ENCODE measurements at places on chromosomes 11 and 22.

DNA sequence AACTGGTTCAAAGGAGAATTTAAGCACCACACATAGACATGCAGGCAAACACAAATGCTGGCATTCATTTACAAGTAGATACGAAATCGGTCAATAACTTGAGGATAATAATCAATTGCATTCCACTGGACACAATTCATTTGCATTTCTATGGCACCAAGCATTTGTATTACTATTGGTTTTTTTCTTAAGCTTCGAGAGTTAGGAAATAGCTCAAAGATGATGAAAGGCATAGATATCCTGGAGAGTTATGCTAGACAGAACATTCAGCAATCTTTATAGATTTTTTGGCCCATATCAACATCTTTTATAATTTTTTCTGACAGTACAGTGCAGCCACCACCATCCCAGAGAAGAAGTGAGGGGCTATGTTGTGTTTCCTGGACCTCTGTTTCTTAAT lies 544.4 kb downstream of the MIAT start:
- no peak for DNase-seq

DNA sequence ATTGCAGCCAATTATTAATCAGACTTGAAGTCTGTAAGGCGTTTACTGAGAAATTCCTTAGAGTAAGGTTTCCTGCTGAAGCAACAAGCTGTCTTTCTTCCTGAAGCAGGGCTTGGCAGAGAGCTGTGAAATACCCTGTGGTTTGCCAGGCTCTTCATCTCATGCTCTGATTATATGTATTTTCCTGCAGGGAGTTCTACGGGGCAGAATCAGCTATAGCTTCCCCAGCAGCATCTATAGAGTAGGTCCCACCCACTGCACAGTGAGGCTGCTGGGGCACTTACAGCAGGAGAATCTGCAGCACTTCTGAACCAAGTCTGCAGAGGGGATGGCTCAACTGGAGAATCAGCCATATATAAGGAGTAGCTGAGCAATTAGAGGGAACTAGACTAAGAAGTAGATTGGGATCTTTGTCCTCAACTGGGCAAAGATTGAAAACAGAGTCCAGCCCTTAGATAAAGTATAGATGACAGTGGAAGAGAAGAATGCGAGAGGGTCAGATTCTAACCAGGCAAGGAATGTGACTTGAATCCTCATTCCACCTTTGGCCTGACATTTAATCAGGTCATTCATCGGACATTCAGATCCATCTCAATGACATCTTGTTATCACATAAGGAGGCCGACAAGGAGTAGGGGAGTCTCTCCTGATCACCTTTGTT lies 37.6 kb downstream of the CNTF start:
- no peak for DNase-seq

GRCh38 chr11:25350899-25351803 lies 854.3 kb downstream of the LUZP2 start:
- no peak for DNase-seq

- DNase-seq = no peak
Measured at GRCh38 chr11:100923555-100923954, 206.1 kb downstream of the PGR start.

DNA sequence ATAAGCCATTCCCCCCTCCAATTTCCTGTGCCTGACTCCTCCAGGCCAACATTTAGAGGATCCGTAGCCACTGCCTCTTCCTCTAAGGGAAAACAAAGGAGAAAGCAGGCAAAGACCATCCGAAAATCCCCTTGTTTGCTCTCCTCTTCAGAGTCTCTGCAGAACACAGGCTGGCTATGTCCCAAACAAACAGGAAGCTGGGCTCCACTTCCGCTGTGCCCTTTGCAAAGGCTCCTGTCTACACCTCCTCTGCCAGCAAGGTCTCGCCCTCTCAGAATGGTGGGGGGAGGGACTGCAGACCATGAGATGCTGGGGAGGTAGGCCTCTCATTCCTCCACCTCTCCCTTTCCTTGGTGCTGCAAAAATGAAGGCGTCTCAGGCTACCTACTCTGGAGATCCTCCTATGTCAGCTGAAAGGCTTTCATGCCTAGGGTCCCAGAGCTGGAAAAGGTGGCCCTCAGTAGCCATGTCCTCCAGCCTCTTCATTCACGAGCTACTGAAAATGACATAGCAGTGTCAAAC lies 596.2 kb downstream of the BUD13 start:
- no peak for DNase-seq

DNA sequence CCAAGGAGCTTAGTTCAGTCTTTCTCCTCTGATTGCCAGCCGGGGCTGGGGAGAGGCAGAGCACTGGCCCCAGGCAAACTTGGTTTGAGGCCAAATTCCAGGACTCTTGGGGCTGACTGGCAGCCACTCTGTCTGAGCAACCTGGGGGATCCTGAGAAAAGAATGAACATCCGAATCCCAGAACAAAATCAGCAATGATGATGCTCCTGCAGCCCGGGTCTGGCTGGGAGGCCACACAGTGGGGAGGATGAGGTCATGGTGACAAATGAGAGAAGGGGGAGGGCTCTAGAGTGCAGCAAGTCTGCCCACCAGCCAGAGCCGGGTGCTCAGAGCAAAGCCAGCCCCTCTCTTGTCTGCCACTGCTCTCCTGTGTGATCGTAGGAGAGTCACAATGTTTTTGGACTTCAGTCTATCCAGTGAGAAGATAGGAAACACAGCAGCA lies 71.8 kb upstream of the PAX6 start:
- no peak for DNase-seq

- no peak for DNase-seq
Measured at GRCh38 chr11:1257916-1258315, 35.0 kb downstream of the MUC5B start.

GRCh38 chr11:64078905-64079304 lies 43.2 kb downstream of the FLRT1 start:
- no peak for DNase-seq

- no peak for DNase-seq
Measured at GRCh38 chr11:75668451-75669297, at the start of gene MAP6. MAP6 (minus strand) TSS chr11:75669038; CDS start chr11:75668369, 669 bp downstream.

- DNase-seq = no peak
Measured at GRCh38 chr22:17167486-17167885, 8.4 kb upstream of the HDHD5 start.

- no peak for DNase-seq
Measured at GRCh38 chr11:34915136-34916014, 804 bp downstream of the APIP start.

GRCh38 chr11:61075891-61076290 lies 26.4 kb upstream of the CD5 start:
- no peak for DNase-seq

- no peak for DNase-seq
Measured at GRCh38 chr11:1496091-1496760, 9.6 kb upstream of the MOB2 start.

DNA sequence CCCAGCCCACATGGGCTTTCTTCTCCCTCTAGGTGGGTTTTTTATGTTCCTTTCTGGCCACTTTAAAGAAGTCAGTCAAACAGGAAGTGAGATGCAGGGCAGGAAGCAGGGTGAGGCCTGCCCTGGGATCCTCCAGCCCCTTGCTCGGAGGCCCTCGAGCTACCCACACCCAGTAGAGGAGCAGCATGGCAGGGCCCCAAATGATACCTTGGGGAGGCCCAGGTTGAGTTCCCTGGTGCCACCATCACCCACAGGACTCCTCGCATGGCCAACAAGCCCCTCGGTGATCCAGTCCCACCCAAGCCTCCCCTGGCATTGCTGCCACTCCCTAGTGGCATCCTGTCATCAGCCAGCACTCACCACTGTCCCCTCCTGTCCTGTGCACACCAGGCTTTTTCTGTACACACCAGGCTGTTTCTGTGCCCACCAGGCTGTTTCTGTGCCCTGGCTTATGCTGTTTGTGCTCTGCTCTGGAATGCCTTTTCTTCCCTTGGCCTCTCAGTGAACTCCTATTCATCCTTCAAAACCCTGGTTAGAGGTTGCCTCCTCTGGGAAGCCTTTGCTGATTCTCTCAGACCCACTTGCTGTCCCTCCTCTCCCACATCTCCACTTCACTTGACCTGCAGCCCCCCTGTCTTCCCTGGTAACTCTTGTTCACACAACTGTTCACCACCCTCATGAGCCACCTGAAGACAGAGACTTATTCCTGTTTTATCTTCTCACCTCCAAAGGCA lies 3.1 kb upstream of the PTGDR2 start:
- DNase-seq = no peak

DNA sequence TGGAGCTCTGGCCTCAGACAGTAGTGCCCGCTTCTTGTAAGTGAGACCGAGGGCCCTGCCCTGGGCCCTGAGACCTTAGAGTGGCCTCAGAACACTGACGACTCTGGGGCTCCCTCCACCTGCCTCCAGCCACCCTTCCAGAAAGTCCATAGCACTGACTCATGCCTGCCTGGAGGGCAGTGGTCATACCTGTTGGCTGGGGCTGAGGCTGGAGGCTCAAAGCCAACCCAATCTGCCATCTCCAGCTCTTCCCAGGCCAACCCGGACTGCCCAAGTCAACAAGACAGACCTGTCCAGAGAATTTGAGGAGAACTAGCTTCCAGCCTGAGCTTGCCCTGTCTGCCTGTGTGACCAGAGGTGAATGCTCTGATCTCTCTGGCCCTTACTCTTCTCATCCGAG lies 66.9 kb upstream of the TTLL12 start:
- DNase-seq = no peak

GRCh38 chr22:38946771-38947170 lies 10.6 kb upstream of the APOBEC3A start:
- no peak for DNase-seq

DNA sequence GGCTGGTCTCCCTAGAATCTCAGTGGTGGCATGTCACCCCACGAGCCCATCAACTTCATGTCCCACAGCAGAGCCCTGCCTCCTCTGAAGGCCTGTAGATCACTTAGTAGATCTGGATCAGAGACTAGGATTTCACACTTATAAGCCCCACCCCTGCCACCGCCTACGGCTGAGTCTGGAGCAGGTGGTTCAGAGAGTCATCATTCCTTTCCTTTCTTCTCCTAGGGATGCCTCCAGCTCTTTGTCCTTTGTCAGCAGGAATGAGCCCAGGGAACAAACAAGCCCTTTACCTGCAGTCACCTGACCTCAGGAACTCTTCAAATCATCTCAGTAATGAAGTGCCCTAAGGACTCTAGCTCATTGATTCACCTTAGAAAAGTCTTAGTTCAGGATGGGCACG lies 37.8 kb downstream of the SCGB1A1 start:
- DNase-seq = no peak

- DNase-seq = no peak
Measured at GRCh38 chr11:129143335-129143734, 48.8 kb downstream of the ARHGAP32 start.

DNA sequence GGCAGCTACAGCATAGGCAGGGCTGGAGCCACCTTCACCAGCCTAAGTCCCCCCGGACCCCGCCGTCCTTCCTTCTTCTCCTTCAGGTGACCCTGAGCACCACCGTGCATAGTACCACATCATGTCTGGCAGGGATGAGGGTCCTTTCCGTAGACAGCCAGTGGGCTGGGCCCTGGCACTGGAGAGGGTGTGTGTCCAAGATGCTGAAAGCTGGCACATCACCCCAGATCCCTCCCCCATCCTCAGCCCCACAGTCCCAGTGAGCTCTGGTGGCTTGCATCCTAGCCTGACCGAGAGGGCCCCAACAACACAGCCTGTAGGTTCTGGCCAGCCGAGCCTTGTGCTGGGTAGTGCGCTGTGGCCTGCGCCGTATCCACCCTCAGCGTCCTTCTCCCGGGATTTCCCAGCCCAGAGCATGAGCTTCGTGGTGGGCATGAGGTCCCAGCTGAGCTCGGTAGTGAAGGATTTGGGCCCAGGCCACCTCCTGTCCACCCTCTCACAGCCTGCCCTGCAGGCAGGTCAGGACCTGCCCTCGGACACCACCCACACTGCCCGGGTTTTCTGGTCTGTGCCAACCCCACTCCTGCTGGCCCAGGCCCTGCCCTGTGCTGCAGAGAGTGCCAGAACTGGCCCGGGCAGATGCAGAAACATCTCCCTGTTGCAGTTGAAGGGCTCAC lies 1124.3 kb downstream of the BRD1 start:
- DNase-seq = no peak

DNA sequence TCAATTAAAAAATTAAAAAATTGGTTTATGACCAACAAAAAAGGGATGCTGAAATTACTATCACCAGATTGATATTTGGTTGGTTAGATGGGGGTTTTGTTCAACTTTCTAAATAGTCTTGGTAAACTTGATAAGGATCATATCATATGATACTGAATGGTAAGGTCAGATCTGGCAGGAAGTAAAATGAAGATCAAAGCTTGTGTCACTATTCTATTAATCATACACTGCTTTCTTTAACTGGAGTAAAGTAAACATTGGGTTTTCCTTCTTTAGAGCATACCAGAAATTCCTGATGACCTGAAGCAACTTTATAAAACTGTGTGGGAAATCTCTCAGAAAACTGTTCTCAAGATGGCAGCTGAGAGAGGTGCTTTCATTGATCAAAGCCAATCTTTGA lies 40.2 kb downstream of the RRM1 start:
- no peak for DNase-seq

DNA sequence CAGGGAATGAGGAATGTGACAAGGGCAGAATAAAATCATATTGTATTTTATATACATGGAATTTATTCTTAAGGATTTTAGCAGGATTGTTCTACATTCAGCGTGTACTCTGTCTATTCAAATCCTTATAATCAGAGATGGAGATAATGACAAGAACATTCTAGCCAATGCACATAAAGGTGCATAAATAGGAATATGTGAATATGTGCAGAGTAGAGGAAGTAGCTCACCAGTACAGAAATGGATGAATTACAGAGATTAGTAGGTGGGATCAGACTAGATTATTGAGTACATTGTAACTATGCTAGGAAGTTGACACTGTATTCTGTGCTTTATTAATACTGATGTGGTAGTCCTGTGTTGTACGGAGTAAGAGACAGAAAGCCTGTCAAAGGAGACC lies 1308.8 kb downstream of the FAM181B start:
- no peak for DNase-seq

GRCh38 chr22:41003066-41003465 lies 51.9 kb downstream of the RBX1 start:
- no peak for DNase-seq

DNA sequence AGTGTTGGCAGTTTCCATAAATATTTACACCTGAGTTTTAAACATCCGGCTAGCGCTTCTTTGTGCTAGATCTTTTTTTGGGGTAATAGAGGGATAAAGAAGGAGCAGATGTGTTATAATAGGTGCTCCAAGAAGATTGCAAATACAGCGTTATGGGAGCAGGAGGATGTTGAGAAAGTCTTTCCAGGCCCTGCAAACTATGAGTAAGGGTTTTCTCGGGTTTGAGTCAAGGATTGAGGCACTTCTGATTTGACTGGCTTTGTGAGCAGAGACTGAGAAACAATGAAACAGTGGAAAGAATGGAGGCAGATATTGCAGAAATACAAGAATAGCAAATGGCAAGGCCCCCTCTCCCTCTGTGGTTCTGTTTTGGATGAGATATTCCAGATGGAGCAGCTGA lies 155.0 kb upstream of the TIMP3 start:
- DNase-seq = no peak

Data from GM12864 (cell line).